ENCODE measurements at places on chromosomes 13 and 19. TPM values are rescaled to one million over a fixed set of nuclear protein-coding genes. Genes with fewer than 3 reads are reported as not detected.

DNA sequence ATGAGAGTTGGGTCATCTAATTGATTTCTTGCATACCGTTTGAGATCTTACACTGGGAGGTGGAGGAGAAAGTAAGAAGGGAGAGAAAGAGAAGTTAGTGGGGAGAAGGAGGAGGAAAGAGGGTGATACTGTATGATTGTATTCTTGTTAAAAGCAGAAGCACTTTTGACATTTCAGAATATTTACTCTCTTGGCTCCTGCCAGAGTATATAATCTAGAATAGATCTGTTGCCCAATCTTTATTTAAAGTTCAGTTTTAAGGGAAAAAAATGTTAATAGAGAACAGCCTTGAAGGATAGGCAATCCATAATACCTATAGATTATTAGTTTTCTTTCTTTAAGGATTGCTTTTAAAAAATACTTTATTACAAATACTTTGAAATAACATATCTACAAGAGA is 41.5 kb downstream of the PDS5B start:
- no peak for DNase-seq

DNA sequence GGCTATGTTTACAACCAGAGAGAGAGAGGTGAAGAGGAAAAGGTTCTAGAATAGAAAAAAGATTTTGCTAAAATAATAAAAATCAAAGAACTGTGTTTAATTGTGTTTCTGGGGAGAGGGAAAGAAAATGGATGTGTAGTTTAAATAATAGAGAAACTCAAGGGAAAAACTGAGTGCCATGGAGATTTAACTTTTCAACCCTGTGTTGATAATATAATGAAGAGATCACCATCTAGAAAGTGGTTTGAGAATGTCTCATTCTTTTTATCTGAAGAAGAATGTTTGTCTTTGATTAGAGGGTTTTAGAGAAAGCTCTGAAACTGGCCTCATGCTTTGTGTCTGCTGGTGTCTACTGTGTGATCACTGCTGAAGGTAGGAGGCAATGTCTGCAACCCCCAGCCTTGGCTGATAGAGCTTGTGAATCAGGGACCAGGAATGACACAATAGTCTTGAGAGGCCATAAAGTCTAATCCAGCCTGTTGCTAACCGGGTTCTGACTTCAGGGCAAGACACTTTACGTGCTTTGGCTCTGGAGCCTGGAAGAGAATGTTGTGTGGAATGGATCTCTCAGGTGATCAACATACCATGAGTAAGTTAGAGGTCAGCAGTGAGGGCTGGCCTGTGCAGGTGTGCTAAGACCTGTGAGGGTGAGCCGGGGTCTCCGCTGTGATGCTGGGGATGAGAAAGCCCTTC is 5.4 kb downstream of the COL4A2 start:
- DNase-seq: no peak

DNA sequence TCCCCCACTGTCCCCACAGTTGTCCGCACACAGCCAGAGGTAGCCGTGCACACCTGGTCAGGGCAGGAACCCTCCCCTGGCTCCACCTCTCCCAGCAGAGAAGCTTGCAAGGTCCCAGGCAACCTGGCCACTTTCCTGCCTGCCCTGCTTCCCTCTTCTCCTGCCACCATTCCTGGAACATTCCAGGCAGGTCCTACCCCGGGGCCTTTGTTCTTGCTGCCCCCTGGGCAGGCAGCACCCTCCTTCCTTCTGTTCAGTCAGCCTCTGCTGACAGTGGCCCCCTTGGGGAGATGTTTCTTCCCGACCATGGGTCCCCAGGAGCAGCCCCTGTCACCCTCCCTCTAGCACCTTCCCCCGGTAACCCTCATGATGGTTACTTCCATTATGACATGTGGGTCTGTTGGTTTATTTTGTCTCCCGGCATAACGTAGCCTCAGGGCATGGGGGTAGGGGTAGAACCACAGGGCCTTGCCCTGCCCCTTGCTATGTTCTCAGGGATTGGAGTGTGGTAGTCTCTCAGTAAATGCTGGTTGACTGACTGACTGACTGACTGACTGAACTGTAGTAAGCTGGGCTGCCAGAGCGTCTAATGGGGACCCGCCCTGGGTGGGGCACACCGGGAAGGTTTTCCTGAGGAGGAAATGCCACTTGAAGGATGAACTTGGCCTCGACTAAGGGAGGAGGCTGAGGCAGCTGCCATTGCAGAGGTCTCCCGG is 10.8 kb downstream of the PAK4 start:
- no peak for DNase-seq

- peak; percentile 96 for DNase-seq
These were observed 8.9 kb downstream of the ISYNA1 start for GRCh38 chr19:18428787-18429674.

DNA sequence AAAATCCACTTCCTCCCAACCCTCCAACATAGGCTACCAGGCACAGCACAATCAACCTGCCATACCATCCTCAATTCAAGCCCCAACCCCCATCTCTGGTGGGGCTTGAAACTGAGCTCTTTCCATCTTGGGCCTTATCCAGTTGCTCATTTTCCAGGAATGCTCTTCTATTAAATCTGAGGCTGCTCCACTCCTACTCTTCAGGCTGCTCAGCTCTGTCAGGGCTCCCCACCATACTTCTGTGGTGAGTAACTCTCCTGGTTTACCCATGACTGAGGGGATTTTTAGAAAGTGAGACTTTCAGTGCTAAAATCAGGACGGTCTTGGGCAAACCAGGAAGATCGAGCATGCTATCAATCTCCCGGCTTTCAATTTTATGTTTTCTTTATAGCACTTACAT is 512.8 kb downstream of the LMO7 start:
- DNase-seq: no peak

DNA sequence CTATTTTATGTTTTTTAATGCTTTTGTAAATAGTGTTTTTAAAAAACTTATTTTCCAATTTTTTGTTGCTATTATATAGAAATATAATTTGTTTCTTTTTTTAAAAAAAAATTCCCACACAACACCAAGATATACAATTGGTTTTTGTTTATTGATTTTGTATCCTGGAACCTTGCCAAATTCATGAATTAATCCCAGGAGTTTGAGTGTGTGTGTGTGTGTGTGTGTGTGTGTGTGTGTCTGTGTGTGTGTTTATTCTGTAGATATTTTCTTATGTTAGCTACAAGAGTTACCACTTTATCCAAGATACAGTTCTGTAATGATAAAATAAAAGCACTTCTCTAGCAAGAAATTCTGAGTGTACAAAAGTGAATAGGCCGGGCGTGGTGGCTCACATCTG is 7.6 kb downstream of the TPRX1 start:
- no peak for DNase-seq

DNA sequence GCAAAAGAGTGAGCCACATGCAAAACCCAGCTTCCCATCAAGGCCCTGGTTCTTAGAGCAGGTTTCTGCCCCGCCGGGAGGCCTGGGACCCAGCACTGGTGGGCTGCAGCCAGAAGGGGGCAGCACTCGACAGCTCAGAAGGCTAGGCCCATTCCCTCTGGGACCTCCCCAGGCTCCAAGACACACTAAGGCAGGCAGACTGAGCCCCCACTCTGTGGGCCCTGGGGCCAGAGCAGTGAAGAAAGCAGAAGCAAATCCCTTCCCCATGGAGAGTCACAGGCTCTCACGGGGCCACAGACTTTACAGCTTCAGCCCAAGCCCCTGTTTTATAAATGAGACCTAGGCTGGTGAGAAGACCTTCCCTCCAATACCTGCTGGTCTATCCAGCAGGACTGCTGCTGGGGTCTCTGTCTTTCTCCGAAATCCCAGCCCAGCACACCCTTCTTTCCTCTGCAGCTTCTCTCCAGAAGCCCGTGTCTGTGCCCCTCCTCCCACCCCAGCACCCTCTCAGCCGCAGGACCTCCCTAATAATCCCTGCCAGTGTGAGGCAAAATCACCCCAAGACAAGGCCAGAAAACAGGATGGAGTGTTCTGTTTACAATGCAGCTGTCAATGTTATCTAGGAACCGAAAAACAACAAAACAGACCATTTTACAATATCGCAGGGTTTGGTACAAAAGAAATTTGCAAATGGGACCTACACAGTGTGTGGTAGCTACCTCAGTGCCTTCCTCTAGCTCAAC is 109.3 kb downstream of the ABCC4 start:
- peak; percentile 88 for DNase-seq

- no peak for DNase-seq
These were observed 149.3 kb downstream of the VWA8 start for GRCh38 chr13:41811588-41812021.

GRCh38 chr13:50149214-50149613 is 134.0 kb downstream of the KCNRG start:
- DNase-seq: no peak

DNA sequence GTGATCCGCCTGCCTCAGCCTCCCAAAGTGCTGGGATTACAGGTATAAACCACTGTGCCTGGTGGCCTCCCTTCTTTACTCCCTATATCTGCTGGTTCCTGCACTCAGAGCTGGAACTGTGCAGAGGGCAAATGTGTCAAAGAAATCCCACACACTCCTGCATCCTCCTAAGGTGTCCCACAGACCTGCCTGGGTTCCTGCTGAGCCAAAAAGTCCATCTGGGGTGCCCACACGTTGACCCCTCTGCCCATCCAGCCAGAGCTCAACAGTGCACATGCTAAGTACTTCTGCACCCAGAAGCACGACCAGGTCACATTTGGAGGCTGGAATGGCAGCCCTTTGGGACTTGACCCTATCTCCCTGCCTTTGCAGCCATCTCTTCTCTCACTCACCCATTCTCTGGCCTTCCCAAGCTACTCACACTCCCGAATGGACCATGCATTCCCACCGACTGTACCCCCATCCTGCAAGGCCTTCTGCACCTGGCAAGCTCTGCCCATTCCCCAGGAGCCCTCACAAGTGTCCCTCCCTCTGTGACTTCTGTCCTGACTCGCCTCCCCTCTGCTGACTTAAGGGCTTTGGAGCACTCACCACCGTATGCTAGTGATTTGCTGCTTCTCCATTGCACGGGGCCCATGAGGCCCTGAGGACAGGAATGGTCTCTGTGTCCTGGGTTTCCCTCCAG is 152.1 kb downstream of the KCTD15 start:
- no peak for DNase-seq

The CYP2F1 gene
- not detected for total RNA-seq

The LRFN3 gene
- 11.6 TPM for total RNA-seq

The MCF2L gene
- total RNA-seq: 0.09 TPM

The RASAL3 gene
- total RNA-seq: 110 TPM

The APLP1 gene
- total RNA-seq: 2.4 TPM

The ZNF607 gene
- total RNA-seq: 2.8 TPM

The MAMSTR gene
- 1.4 TPM for total RNA-seq

All from activated CD4-positive, alpha-beta T cell treated with anti-CD3 and anti-CD28 coated beads, Interleukin-2, amount 10 ng/mL, durations not matched to agents 24 days and 14 days (primary cell).